ENCODE measurements at places on chromosomes 4 and X.

- no peak for DNase-seq
Measured at GRCh38 chrX:12139934-12140611, 1.8 kb downstream of the FRMPD4 start.

- no peak for DNase-seq
Measured at GRCh38 chrX:114611018-114611619, 27.2 kb downstream of the HTR2C start.

DNA sequence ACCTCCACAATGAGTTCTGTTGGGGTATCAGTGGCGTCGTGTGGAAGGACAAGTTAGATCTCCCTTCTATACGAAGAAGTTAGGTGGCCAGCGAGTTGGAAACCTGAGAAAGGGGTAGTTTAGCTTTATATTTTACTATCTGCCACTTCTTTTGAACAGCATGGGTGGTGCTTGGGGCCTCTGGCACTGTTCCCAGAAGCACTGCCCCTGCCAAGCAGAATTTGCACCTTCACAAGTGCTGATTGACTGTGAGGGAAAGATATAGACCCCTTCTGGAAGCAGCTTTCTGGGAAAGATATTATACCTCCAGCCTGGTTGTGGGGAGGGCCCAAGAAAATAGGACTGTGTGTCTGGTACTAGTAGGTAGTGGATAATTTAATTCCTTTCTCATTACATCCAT is 246.9 kb downstream of the FBXO8 start:
- DNase-seq: no peak

- DNase-seq: no peak
Measured at GRCh38 chrX:30282527-30282926, 26.7 kb downstream of the NR0B1 start.

- no peak for DNase-seq
Measured at GRCh38 chr4:30294295-30294694, 425.9 kb upstream of the PCDH7 start.

Data from stimulated activated CD8-positive, alpha-beta memory T cell treated with anti-CD3 and anti-CD28 coated beads, Interleukin-4, amount 100 ng/mL, for 24 hours (primary cell).